ENCODE measurements at places on chromosomes 5 and 9. TPM values are rescaled to one million over a fixed set of nuclear protein-coding genes. Genes with fewer than 3 reads are reported as not detected.

DNA sequence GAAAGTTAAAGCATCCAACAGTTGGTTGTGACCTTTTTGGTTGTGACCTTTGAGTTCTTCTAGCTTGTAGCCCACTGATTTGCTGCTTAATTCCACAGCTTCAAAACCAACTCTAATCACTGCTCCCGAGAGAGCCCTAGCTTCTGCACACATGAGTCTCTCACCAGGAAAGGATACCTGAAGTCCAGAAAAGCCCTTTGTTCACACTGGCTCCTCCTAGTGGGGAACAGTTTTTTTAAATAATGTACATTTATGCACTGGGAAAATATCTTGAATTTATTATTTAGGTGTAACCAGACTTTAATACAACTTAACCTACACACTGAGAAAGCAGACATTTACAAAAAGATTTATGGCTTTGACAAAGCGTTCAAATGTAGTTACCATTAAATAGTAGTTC is 120.2 kb upstream of the CCDC152 start:
- DNase-seq, result no peak

GRCh38 chr5:150783422-150783928 is 4.9 kb downstream of the SMIM3 start:
- peak; percentile 89 for DNase-seq

DNA sequence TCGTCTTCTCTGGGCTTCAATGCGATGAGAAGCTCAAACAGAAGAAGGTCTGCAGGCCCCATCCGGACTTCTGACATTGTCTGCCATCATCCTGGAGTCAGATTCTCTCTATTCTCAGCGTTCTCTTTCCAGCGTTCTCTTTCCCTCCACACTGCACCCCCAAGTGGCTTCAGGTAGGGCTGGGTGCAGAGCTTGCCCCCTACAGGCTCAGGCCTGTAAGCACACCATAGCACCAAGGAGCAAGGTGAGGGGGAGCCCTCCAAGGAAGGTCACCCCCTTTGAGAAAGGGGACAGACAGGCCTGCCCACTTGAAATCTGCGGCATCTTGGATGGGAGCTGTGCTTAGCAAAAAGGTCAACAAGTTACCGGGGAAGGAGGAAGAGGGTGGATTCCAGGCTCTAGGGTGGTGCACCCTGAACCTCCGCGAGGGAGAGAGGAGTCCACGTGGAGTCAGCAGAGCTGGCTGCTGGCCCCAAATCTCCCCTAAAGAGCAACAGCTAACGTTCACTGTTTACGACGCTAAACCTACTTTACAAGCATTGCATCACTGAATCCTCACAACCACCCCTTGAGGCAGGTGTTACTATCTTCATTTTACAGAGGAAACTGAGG is 27.5 kb downstream of the GPX3 start:
- no peak for DNase-seq

DNA sequence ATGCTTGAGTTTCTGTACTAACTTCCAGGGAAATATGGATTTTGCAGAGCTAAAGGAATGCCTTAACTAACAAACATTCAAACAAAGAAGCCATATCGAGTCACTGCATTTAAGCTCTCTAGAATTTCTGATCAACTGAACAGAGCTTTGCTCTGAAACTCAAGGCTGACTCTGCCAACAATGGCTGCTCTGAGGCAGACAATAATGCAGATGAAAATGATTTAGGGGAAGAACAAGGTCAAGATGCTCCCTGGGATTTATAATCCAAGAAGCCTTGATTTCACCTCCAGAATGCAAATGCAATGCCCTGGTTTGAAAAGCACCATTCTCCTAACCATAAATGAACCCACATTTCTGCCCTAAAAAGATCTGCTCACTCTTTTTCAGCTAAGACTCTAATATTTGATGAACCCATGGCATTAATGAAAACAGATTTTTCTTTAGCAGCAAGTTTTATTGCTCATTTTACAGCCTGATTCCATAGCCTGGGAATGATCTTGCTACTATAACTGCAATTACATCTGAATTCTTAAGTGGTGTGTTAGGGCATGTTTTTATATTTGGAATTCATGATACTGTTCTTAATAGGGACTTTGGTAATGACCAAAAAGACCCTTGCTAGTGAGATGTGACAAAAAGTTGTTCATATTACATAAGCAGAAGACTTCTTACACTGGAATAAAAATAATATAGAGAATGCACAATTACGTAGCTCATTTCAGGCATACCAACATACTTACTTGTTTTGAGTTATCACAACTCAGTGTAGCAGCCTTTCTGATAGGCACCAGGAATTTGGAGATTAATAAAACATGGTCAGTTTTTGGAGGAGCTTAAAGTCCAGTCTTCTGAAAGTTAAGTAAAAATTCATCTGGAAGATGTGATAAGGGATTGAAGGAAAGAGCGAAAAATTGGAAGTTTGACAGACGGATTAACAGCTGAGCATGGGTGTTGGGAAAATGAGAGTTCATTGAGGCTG is 169.4 kb downstream of the TRPM3 start:
- DNase-seq, result no peak

GRCh38 chr9:28024676-28025075 is 451.4 kb upstream of the C9orf72 start:
- DNase-seq, result no peak

GRCh38 chr5:180839227-180839626 is 21.8 kb downstream of the ZFP62 start:
- DNase-seq, result no peak

DNA sequence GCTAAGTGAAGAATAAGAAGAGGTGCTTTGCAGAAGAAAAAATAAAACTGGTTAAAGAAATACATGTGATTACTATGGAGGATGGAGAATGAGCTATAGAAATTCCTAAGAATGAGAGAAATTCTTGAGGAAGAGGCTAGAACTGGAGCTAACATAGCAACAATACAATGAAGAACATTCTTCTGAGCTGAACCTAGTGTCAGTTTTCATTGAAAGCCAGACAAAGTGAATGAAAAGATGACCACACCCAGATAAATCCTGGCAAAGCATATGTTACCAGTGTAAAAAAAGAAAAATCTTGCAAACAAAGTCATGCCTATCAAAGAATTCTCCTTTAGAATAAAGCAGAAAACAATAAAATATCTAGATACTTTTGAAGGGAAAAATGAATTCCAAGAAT is 39.6 kb downstream of the SGCD start:
- DNase-seq, result no peak

DNA sequence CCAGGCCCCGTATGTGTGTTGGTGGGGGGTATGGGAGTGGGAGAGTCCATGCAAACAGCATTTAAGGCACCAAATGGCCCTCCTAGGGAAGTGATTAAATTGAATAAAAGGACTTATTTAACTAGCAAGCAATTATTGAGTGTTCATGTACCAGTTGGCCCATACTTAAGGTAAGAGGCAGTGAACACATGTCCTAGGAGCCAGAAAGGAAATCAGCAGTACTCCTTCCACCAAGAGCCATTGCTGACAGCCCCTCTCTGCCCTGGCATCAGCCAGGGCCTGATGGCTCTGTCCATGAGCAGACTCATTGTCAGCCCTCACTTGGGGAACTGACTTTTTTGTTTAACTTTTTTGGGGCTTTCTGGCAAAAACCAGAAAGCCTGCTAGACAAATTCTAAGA is 10.4 kb upstream of the SHROOM1 start:
- no peak for DNase-seq

DNA sequence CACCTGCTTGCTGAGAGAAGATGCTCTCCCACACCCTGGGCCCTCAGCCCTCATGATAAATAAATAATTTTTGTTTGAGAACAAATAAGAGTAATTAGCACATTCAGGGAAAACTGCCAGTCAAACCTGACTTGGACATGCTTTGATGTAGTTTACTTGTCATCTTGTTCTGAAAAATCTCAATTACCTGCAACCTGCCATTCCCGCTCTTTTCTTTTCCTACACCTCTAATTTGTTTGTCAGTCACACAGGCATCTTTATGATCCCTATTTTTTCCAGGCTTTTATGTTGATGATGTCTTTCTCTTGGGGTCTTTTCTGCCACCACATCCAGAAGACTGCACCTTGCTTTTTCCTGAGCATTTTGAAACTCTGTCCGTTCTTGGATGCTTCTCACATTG is 28.6 kb upstream of the TGFBI start:
- DNase-seq, result no peak

DNA sequence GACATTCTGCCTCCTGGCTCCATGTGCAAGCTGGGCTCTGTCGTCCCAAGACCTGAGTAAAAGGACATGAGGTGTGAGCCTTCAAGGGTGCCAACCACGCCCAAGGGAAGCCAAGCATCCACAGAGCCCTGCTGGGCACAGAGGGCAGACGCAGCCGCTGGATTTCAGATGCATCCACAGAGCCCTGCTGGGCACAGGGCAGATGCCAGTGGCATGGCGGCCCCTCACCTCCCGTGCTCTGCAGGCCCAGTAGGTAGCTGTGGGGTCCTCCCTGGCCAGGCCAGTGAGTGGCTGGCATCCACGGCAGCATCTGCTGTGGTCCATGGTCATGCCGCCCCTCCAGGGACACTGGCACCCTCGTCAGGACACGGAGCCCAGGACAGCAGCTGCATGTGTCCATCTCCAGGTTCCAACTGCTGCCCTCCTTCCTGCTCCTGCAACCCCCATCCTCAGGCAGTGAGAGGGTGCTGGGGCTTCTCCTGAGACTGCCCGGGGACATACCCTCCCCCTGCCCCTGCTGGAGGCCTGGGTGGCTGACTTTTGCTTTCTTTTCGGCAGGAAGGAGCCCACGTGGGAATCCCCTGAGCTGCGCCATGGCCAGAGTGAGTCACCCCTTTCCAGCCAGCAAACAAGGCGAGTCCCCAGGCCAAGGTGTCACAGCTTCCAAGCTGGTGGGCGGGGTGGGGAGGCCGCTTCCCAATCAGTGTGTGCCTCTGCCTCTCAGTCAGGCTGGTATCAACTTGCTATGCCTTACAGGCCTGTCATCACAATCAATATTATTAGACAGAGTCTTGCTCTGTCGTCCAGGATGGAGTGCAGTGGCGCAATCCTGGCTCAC is 4.0 kb upstream of the TRAF2 start:
- peak; percentile 84 for DNase-seq

DNA sequence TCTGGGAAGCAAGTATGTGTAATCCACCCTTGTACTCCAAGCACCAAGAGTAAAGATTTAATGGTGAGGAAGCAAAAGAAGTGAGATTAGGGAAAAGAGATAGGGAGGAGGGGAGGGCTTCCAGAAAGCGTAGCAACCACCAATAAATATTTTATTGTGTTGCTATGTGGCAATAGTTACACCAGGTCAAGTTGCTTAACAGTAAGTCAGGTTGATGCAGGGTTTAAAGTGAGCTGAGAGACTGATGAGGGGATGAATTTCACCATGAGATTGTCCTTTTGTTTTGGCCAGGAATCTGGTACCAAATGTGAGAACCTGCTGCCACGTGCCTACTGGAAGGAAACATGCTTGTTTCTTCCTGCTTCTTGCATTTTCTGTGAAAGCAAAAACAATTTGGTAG is 62.7 kb downstream of the PCSK5 start:
- DNase-seq, result no peak

- DNase-seq, result no peak
Measured at GRCh38 chr5:123800640-123801039, 288.7 kb downstream of the CSNK1G3 start.

DNA sequence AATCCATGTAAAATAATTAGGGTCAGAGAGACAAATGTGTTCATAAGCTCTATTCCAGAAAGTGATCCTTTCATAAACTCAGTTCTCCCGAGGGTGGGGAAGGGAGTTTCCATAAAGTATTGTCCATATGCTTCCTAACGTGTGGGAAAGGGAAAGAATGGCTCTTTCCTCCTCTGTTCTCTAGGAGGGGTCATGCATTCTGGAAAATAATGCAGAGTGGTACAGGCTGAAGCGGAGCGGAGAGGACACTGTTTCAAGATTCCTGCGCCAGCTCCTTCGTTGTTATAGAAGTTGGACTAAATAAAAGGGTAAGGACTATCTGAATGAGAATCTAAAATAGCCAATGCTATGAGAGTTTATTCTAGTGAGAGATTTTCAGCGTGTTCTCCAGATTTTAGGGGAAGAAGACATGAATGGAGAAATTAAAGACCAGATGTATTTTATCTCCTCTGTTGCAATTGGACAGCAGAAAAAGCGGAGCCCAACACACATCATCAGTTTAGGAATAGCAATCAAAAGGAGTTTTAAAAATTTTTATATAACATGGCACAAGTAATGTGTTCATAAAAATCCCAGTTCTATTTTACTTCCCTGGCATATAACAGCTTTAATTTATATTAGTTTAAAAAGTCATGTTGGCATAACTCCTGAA is 166.9 kb upstream of the MPDZ start:
- DNase-seq, result no peak

DNA sequence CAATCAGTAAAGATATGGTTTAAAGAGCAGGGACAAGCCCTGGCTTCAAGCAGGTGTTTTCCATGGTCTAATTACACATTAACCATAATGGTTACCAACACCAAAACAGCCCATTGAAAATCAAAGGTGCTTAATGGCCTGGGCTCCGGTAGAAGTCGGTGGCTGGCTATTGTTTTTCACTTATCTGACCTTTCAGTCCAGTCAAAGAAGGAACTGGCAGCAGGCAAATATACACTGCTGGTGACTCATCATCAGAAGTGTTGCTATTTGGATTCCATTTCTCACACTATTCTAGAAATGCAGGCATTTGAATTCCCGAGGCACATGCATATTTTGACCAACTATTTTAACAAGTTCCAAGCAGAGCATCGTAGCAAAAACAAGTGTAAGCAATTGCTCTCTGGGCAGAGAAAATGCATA is 26.3 kb upstream of the GABRP start:
- no peak for DNase-seq

GRCh38 chr5:109350537-109351270 is 59.1 kb downstream of the PJA2 start:
- DNase-seq, result no peak

- no peak for DNase-seq
Measured at GRCh38 chr9:137316012-137316981, 14.2 kb upstream of the NRARP start.

DNA sequence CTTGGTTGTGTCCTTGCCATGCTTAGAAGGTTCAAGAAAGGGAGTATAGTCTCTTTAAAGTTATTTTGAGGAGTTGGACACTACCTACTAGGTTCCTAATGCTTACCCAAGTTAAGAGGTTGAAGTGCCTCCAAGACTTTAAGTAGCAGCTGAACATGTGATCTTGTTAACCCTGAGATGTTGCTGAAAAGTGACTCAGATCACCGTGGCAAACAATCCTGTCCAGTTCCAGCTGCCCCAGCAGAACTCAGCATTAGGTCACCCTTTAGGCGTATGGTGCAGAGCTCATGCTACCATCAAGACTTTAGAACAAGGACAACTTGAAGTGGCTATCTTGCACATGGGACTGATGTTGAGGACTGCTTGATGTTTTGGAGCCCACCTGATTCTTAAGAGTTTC is 22.5 kb downstream of the ZNF462 start:
- no peak for DNase-seq

GRCh38 chr9:88745276-88746001 is 210.5 kb downstream of the NXNL2 start:
- no peak for DNase-seq

P4HA2 gene
- total RNA-seq, result 39.7 TPM

DMGDH gene
- 3.8 TPM for total RNA-seq

KLHL3 gene
- total RNA-seq, result 16.8 TPM

FOXD4 gene
- total RNA-seq, result not detected

PARP8 gene
- total RNA-seq, result 58.4 TPM

GDA gene
- total RNA-seq, result 6.6 TPM

PTPRD gene
- 20.9 TPM for total RNA-seq

CARD19 gene
- 31.3 TPM for total RNA-seq

BTNL3 gene
- total RNA-seq, result not detected

C9orf153 gene
- 0.36 TPM for total RNA-seq

COL5A1 gene
- 64.7 TPM for total RNA-seq

HMCN2 gene
- total RNA-seq, result 9.5 TPM

TPPP gene
- 7.5 TPM for total RNA-seq

GRXCR2 gene
- not detected for total RNA-seq

PCDHB3 gene
- 1.1 TPM for total RNA-seq

SH3TC2 gene
- 70.0 TPM for total RNA-seq
